Uterine smooth muscle cell (primary cell): ENCODE measurements at places on chromosomes 6 and 20. TPM values are rescaled to one million over a fixed set of nuclear protein-coding genes. Genes with fewer than 3 reads are reported as not detected.

The SIRPA gene
- total RNA-seq, result 8.2 and 11.5 TPM in 2 replicates

The GLP1R gene
- not detected in 2 replicates for total RNA-seq

The TRIM40 gene
- total RNA-seq, result not detected in 2 replicates

The KCNB1 gene
- total RNA-seq, result under 0.01 and 0.12 TPM in 2 replicates

The PI3 gene
- total RNA-seq, result not detected in 2 replicates

The HAO1 gene
- not detected in 2 replicates for total RNA-seq

The DAAM2 gene
- total RNA-seq, result 3.8 and 6.5 TPM in 2 replicates

The WDR46 gene
- 79.9 and 102 TPM in 2 replicates for total RNA-seq

The WFDC2 gene
- total RNA-seq, result not detected in 2 replicates

The GNMT gene
- total RNA-seq, result 0.25 TPM in 1 of 2 replicates, not detected in the other

The SLC32A1 gene
- not detected in 2 replicates for total RNA-seq

The PHF20 gene
- total RNA-seq, result 26.2 and 29.2 TPM in 2 replicates

The GGT7 gene
- total RNA-seq, result 8.5 and 18.2 TPM in 2 replicates

The SMIM8 gene
- total RNA-seq, result 6.4 and 7.2 TPM in 2 replicates

The MBOAT1 gene
- total RNA-seq, result 6.5 and 11.6 TPM in 2 replicates

The IP6K3 gene
- 0.22 and 0.50 TPM in 2 replicates for total RNA-seq

The POU5F1 gene
- not detected in 2 replicates for total RNA-seq

The FAXC gene
- total RNA-seq, result 1.2 TPM in 2 replicates

The QRSL1 gene
- 10.1 and 13.4 TPM in 2 replicates for total RNA-seq

The RAET1E gene
- total RNA-seq, result 0.11 TPM in 1 of 2 replicates, not detected in the other

The HLA-DMB gene
- under 0.01 TPM in 1 of 2 replicates, not detected in the other for total RNA-seq

The HLA-DMA gene
- total RNA-seq, result 0.33 and 1.1 TPM in 2 replicates
